ENCODE measurements at places on chromosomes 7 and 10.

DNA sequence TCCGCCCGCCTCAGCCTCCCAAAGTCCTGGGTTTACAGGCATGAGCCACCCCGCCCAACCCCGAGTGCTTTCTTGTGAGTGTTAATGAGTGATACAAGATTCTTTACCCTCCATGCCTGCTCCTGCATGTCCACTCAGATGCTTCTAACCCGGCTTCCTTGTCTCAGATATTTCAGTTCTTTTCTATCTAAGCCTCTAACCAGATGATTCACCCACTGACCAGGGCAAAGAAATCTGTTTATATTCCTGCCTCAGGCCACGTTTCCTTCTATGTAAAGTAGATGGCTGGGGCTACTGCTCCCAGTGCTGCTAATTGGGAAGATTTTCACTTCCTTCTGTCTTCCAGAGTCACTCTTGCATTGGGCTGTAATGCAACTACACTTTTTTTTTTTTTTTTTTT lies 395.1 kb upstream of the ANKRD30A start:
- DNase-seq: no peak

GRCh38 chr7:157444011-157444842 lies 107.4 kb downstream of the DNAJB6 start:
- DNase-seq: no peak

- no peak for DNase-seq
Measured at GRCh38 chr10:21084700-21085099, 187.6 kb upstream of the NEBL start.

GRCh38 chr7:116955801-116956476 lies 2.6 kb downstream of the ST7 start:
- DNase-seq: no peak

DNA sequence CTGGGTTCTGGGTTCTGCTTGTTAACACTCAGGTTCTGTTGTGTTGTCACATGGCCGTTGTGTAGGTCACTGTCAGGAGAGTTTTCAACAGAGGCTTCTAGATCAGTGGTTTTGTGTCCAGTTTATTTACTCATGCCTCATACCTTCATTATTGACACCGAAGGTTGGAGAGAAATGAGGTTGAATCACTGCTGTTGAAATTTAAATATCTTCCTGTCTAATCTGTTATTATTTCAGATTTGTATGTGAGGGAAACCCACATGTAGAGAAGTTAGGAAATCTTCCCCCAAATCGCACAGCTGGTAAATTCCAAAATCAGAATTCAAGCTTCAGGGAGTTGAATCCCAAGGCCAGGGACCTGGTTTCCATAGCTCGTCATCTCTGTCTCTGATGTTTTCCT lies 28.3 kb upstream of the KLF6 start:
- no peak for DNase-seq

GRCh38 chr7:21054427-21055112 lies 267.9 kb upstream of the SP8 start:
- no peak for DNase-seq

- no peak for DNase-seq
Measured at GRCh38 chr10:33227489-33227888, 107.0 kb downstream of the NRP1 start.

DNA sequence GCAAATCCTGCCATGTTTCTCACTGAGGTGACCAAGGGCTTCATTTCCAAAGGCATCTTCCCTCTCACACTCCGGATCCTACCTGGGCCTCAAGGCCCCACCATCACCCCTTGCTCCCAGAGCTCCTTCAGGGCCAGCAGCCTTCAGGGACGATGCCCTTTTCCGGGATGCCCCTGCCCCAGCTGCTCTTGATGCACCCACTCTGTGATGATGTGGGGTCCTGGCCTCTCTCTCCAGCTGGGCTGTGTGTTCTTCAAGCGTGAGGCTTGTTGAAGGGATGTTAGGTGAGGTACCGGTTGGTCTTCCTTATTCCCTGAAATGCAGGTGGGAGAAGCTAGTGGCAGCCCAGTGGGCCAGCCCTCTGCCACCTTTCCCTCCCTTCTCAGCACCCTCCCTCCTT lies 18.4 kb upstream of the SLC18A2 start:
- no peak for DNase-seq

- DNase-seq: no peak
Measured at GRCh38 chr10:88113232-88113631, 249.8 kb downstream of the PTEN start.

DNA sequence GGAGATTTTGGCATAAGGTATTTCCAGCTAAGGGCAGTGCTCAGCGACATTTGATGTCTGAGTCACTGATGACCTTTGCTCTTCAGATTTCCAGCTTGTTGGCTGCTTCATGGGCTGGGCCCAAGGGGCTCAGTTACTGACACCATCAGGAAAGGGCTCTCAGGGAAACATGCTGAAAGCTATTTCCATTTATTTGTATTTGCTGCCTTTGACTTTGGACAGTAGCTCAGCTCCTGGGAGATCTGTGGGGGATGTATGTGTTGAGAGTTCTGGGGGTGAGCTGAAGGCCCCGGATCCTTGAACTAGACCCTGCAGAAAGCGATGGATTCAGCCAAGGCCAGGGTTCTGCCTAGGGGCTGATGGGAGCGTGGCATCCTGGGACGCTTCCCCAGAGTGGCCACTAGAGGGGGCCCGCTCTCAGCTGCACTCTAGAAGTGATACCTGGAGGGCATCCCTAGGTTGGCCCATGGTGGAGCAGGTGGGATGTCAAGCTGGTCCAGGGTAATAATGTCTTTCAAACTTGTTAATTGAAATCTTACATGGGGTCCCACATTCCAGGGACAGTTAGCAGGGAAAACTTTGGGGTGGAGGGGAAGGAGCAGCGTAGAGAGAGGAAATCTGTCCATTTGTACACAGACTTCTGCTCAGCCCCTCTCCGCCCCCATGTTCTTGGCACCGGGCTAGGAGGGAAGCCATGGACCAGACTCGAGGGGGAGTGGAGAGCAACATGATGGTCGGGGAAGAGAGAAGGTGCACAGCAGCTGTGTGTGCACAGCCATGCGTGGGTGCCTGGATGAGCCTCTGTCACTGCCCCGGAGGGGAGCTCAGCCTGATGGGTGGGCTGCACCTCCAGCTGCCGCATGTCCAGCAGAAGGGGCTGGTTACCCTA lies 3.0 kb upstream of the BTBD16 start:
- DNase-seq: peak; percentile 91

GRCh38 chr10:16915300-16915699 lies 98.1 kb upstream of the RSU1 start:
- DNase-seq: no peak

- no peak for DNase-seq
Measured at GRCh38 chr10:102580230-102580629, 64.0 kb upstream of the TRIM8 start.

DNA sequence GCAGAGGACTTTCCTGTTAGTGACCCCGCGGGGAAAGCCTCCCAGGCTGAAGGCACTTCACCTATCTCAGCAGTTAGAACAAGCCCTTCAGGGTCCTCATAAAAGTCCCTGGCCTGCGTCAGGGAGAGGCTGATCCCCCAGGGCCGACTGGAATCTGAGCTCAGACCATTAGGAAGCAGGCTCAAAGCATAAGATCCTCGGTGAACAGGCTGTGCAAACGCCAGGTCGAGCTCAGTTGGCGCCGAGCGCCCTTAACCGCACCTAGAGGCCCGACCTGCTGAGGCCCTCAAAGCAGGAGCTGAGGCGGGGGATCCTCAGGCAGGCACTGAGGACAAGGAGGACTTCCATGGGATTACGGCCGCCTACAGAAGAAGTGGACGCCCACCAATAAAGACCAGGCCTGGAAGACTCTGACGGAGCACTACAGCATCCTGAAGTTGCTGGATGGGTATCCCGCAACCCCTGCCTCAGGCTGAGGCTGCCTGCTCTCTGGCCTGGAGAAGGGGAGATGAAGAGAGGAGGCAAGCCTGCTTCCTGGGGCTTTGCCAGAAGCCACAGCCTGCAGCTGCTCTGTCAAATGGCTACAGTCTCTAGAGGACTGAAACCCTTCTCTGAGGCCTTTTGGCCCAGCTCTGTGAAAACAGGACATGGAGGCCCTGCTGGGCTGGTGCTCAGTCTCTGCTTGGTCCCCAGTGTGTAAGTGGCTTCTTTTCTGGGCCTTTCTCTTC lies 29.9 kb downstream of the LIPJ start:
- DNase-seq: no peak

DNA sequence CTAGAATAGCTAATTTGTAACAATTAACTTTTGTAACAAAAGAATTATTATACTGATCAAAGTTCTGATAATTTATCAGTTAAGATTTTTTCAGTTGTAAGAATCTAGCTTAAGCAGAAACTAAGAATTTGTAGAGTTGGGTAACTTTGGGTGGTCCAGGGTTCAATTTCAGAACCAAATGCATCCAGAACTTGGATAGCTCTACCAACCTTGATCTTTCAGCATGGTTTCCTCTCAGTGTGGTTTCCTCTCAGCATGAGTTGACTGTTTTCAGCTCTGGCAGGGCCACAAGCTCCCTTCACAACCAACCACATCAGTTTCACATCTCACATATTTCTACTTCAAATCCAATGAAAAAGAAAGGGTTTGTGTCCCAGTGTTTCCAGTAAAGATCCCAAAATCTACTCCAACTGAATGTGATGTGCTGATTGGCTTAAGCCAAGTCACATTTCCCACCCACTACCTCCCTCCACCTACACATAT lies 3.3 kb upstream of the FAS start:
- no peak for DNase-seq

GRCh38 chr10:118007773-118008172 lies 39.0 kb downstream of the RAB11FIP2 start:
- no peak for DNase-seq

DNA sequence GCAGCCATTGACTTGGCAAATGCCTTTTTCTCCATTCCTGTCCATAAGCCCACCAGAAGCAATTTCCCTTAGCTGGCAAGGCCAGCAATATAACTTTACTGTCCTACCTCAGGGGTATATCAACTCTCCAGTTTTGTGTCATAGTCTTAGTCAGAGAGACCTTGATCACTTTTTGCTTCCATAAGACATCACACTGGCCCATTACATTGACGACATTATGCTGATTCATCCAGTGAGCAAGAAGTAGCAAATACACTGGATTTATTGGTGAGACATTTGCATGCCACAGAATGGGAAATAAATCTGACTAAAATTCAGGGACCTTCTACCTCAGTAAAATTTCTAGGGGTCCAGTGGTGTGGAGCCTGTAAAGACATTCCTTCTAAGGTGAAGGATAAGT lies 649.7 kb upstream of the ANKRD30A start:
- DNase-seq: no peak

DNA sequence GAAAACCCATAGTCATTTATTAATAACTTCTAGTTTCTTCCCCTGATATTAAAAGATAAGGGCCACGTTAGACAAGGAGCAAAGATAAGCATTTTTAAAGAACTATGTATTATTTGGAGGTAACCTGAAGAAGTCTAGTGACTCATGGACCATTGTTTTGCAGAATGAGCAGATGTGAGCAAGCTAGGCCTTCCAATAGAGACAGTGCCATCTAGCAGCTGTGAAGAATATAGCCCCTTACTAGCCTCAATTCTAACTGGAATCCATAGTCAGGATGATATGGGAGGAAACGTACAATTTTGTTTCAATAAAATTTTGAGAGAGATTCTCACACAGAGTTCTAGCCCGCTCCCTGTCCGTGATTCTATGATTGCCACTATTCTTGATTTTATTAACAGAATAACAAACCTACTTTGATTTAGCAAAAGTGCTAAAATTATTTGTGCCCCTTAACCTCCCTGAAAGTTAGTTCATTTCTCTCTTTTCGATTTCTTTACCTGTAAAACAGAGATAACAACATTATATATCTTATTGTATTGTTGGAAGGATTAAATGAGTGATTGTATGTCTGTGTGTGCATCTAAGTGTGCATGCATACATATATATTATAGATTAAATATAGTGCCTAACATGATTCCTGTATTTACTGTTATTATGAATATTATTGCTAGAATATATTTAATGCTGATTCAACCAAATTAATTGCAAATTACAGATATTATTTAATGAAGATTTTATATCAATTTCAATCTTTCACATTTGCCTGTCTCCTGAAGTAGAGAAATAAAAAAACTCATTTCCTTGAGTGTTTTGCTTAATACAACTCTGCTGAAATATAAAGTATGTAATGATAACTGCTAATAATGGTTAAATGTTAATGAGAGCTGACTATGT lies 22.7 kb downstream of the FAM237B start:
- peak; percentile 63 for DNase-seq

DNA sequence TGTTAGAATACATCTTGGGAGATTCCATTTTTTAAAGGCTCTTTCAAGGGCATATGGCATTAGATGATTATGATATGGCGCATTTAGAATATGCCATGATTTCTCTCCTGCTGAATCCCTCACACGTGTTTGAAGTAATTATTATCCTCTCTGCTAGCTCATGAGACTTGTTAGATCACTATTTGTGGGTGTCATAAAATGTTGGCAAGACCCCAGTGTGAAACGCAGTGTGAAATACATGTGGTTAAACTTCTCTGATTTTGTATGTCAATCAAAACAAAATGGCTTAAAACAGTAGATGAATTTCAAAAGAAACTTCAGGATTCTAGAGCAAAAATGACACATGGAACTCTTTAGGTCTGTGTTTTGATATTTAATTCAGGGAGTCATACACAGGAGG lies 560.8 kb downstream of the AUTS2 start:
- no peak for DNase-seq

DNA sequence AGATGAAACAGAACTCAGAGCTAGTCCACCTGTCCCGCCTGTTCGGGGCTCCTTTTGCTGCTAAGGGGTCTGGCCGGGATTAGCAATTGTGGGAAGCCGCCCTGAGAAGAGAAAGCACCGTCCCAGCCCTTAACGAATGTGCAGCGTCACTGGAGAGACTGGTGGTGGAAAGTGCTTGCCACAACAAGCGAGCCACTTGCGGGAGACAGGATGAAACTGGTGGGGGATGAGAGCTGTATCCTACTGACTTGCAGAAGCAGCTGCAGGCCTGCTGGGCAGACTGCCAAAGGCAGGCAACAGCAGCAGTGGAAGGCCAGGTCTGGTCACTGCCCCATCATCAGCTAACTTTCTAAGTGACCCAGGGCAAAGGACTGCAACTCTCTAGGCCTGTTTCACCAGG lies 95.4 kb downstream of the FAM53B start:
- DNase-seq: no peak

GRCh38 chr10:113960617-113961181 lies 83.0 kb upstream of the ADRB1 start:
- DNase-seq: no peak

DNA sequence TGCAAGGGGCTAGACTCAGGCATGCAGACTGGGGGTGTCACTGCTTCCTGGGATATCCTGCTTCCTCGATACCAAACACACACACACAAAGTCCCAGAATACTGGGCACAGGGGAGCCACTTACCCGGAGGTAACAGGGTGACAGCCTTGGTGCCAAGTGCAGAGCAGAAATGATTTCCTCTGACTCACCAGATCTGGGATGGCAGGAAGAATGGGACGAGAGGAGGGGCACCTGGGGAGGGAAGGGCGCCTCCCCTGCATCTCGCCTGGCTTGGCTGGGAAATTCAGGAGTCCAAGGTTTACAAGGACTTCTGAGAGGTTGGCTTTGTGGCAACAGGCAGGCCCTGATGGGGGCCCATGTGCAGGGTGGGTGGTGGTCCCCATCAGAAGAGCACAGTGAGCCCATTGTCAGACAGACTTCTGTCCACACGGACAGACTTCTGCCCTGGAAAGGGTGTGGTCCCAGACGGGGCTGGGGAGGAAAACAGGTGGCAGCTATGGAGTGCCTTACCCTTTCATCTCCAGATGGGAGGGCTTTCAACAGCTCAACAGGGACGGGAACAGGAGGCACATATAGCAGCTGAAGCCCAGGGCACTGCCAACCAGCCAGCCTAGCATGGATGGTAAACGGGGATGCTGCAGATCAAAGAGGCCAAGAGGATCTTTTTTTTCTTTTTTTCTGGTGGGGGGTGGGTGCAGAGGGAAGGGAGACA lies 9.7 kb upstream of the CCL24 start:
- DNase-seq: no peak

- DNase-seq: peak; percentile 96
Measured at GRCh38 chr10:127906548-127907377, at the start of gene PTPRE. Gene PTPRE, plus strand, starts transcription at chr10:127907103. Its CDS starts 133,779 bp downstream, at chr10:128040882.

Data from iPS-NIHi11 (cell line).